ENCODE measurements at places on chromosomes 5 and 9.
A peak's percentile ranks its signal among the peaks of the same experiment; 100 is the strongest.

GRCh38 chr9:73529666-73530065, 378.0 kb downstream of the ANXA1 start:
- no peak for DNase-seq

DNA sequence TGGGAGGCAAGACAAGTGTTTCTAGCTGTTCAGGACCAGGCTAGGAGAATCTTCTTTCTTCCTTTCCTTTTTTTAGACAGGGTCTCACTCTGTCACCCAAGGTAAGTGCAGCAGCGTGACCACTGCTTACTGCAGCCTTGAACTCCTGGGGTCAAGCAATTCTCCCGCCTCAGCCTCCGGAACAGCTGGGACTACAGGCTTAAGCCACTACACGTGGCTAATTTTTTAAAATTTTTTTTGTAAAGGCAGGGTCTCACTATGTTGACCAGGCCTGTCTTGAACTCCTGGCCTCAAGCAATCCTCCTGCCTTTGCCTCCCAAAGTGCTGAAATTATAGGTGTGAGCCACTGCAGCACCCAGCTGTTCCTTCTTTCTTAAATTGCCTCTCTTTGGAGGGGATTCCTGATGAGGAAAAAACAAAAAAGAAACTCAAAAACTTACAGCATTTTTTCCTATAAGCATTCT, 53.1 kb downstream of the LHFPL2 start:
- DNase-seq, result no peak

DNA sequence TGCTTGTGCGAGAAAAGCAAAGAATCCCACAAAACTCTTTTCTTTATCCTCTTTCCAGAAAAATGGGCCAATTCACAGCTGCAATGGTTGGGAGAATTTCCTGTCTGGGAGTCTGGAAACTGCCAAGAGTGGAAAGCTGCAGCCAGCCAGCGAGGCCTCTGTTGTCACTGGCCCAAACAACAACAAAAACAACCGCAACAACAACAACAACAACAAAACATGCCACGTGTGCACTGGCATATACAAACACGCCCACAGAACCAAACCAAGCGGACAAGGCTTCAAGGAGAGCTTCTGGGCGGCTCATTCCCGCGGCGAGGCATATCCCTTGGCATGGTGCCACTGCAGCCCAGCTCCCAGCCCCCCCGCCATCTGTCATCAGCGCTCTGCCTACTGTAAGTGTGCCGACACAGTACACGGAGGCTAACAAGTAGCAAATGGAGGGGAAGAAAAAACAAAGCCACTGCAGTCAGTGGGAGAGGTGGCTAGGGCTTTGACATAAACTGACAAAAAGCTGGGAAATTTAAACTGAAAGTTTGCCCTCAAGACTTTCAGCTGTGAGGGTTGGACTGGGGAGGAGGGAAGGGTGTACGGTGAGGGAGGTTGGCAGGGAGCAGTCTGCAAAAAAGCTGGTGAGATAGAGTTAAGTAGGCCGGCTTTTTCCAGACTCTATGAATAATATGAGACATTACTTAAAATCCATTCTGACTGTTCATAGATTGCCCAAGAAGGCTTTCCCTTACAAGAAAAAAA, 165.0 kb upstream of the ZNF462 start:
- DNase-seq, result peak; percentile 92

GRCh38 chr5:116289276-116289675, 204.5 kb downstream of the COMMD10 start:
- no peak for DNase-seq

DNA sequence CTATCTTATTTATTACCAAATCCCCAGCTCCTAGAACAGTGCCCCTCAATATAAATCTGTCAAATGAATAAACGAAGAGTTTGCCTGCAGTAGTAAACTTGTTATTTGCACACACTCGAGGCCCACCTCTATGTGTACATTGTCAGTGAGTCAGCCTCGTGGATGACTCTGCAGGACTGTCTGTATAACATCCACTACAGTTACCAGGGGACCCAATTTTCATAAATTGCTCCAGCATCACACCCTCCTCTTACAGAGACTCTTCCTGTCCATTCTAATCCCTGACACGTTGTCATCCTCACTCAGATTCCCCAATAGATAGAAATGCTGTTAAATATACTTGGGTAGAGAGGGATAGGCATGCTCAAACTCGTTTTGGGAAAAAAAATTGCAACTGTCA, 478.5 kb downstream of the RAB3C start:
- no peak for DNase-seq

DNA sequence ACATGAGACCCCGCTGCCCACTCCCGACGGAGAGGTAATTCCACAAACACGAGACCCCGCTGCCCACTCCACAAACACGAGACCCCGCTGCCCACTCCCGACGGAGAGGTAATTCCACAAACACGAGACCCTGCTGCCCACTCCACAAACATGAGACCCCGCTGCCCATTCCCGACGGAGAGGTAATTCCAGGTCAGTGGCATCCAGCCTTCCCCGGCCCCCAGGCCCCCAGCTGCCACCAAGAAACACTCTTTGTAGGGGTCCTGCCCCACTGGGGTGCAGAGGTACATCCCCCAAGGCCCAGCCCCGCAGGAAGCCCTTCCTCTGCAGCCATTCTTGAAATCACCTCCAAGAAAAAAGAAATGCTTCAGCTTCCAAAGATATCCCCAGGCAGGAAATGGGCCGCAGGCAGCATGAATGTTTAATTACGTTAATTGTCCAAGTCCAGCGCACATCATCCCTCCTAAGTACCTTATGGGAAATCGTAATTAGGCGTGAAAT, 115.9 kb downstream of the ADAMTS2 start:
- DNase-seq, result peak; percentile 7

DNA sequence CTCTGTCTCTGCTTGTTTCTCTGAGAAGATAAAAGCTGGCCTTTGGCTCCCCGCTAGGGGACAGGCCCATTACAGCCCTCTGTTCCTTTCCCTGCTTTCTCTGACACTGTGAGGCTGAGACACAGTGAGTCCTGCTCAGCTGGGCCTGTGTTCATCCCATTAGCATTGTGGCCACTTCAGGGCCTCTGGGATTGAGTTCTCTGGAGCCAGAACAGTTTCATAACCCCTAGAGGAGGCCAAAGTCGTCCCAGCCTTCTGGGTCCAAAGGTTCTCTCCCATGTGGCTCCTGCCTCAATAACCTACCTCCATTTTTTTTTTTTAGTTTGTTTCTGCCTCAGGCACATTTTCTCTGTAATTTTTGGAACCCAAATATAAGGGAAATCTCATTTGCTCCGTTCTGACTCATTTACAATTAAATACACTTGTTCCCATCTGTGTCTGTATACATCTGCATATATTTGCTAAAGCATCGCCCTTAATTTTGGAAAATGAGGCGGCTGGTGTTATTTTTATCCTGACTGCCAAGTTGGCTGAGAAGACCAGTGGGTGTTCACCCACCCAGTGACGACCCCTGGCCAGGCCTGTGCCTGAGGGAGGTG, 27.3 kb upstream of the CTNNA1 start:
- DNase-seq, result no peak

- DNase-seq, result no peak
These were observed 133.1 kb upstream of the FAM174A start for GRCh38 chr5:100402071-100402470.

DNA sequence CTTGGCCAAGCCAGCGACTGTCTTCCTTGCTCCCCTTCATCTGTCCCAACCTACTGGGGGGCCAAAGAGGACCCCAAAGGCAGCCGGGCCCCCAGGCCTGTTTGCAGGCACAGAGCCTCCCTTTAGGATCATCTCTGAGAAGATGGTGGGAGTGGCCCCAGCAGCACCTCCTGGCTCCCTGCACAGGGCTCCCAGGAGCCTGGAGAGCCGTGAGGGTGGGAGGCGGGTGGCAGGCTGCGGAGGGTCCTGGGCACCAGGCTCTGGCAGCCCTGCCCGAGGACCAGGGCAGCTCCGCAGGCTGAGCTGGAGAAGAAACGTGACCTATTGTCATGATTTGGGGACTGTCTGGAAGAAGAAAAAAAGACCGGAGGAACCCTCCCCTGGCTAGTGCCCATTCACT, 33.4 kb downstream of the ASS1 start:
- no peak for DNase-seq

DNA sequence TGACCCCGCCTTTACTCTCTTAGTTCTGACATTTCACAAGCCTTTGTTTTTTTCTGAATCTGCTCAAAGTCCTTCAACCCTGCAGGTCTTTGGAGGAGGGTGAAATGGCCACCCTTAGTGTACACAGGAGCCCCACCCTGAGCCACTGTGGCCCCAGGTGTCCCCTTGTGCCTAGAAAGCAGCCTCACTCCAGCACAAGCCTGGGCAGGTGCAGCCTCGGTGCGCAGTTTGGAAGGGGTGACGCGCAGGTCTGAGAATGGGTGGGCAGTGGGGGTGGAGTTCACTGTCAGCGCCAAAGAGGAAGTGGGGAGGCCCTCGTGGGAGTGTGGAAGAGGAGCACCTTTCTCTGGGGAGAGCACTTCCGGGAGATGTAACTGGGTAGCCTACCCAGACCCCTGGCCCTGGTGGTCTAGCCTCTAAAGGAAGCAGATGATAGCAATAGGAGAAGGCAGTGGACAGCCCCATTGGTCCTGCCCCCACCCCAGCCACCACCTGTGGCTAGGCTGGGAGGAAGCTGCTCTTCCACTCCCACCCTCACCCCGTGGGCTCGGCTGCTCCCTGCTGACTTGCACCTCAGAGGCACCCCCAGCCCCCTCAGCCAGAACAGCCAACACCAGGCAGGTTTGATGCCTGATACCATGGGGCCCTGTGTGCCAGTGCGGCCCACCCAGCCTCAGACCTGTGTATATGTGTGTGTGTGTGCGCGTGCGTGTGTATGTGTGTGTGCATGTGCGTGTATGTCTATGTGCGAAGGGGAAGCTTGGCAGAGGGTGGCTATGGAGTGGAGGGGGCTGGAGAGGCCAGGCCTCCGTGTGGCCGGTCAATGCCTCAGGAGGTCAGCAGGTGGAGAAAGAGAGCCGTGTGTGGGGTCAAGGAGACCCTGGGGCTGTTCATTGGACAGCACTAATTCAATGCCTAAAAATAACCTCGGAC, 16.8 kb upstream of the DAB2IP start:
- peak; percentile 49 for DNase-seq

- DNase-seq, result no peak
These were observed 144.7 kb downstream of the TRPM6 start for GRCh38 chr9:74742792-74743730.

DNA sequence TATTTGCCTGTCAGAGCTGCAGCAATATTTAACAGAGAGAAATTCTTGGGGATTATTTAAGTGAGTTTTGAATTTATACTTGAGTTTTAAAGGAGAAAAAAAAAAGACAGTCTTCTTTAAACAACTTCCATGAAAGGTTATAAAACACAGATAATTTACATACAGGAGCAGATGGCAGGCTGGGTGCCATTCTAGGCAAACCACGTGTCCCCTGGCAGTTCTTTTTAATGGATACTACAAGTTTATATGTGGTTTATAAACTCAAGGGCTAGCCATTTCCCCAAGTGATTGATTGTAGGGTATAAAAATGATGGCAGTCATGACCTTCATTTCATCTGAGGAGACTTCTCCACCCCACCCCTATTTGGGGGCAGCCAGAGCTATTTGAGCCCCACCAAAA, 166.6 kb downstream of the FSTL4 start:
- DNase-seq, result no peak

DNA sequence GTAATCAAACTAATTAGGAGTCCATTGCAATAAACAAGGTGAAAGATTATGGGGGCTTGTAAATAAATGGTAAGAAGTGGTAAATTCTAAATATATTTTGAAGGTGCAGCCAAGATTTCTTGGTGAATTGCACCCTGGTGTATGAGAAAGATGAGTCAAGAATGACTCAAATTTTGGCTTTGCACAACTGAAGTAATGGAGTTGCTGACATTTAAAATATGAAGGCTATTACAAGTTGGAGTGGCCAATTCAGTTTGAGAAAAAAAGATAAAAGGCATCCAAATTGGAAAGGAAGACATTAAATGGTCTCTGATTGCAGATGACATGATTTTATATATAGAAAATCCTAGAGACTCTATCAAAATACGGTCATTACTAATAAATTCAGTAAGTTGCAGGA, 2330.6 kb downstream of the MAT2B start:
- no peak for DNase-seq

DNA sequence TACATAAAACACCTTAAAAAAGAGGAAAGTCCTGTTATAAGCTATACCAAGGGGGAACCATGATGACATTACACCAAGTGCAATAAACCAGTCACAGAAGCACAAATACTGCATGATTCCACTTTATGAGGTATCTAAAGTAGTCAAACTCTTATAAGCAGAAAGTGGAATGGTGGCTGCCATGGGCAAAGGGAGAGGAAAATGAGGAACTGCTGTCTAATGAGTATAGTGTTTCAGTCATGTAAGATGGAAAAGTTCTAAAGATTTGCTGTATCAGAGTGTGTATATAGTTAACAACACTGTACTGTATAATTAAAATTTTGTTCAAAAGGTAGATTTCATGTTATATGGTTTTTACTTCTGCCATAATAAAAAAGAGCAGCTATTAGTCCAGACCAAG, 34.6 kb upstream of the NR5A1 start:
- no peak for DNase-seq

DNA sequence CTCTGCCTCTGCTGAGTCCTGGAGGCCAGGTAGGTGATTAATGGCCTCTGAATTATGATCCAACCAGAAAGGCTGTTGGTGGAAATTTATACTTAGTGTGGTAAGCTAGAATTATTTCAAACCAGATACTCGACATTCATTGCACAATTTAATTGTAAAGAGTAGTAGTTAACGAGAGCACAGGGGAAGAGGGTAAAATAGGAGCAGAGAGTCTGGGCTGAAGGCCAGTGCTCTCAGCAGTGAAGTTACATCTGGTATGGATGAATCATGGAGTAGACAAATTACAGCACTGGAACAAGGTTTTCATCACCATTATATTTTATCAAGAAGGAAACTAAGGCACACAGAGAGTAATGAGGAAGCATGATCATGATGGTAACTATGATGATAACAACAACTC, 92.5 kb downstream of the TLR4 start:
- DNase-seq, result no peak

DNA sequence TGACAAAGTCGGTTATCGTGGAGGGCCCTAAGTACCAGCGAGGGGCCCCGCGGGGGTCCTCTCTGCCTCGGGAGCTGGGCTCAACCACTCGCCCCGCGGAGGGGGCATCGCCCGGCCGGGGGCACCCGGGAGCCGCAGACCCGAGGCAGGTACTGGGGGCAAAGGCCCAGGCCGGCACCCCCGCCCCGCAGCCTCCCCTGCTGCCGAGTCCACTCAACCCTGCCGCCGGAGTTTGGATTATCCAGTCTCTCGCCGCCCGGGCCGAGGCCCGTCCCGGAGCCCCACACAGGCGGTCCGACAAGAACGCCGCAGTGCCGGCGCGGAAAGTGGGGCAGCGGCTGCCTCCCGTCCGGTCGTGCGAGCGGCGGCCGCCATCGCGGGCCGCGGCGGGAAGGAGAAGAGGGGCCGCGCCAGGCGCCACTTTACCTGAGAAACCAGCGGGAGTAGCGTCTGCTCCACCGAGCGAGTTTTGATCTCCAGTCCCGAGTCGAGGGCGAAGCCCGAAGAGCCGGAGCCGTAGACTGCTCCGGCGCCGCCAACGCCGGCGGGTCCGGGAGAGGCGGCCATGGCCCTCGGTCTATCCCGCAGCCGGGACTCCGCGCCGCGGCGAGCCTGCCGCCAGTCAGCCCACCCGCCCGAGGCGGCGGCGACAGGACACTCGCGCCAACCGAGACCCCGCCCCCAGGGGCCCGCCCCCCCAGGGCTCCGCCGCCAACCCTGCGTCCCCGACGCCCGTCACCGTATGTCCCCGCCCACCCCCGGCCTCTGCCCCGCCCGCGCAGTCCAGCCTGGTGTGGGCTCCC, at the start of gene CTNNAL1:
Gene CTNNAL1 (minus strand): TSS at position 624 of the 803 bp plus-strand sequence. CDS start 57 bp downstream, at position 567.
- DNase-seq, result peak; percentile 95

- no peak for DNase-seq
These were observed 19.9 kb downstream of the MACROH2A1 start for GRCh38 chr5:135379046-135379654.

GRCh38 chr9:71985297-71985911, 74.0 kb downstream of the C9orf85 start:
- DNase-seq, result no peak

Measured in right cardiac atrium (tissue), 5 donors.